ENCODE measurements at places on chromosomes 12 and 14.

GRCh38 chr14:55813630-55814029 is 233.6 kb downstream of the KTN1 start:
- DNase-seq = no peak

- DNase-seq = no peak
Measured at GRCh38 chr14:48391661-48392060, 716.3 kb upstream of the MDGA2 start.

GRCh38 chr14:71482671-71483070 is 449.6 kb upstream of the RGS6 start:
- no peak for DNase-seq

DNA sequence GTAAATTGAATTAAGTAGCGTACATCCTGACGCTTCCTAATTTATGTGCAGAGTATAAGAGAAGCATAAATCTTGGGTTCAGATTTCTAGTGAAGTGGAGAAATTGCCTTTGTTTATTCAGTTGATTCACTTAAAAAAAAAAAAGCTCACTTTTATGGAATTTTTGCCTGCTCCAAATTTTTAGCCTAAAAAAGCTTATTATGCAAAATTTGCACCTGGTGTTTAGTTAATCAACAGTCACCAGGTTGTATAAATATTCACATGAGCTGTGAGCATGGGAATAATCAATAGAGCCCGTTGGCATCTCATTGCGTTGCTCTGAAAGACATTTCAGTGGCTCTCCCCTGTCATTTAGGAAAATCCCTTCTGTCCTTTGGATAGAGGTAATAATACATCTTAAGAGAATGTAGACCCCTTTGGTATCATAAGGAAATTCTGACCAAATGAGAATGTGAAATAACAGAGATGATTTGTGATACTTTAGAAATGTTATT is 132.4 kb downstream of the SRGAP1 start:
- DNase-seq = no peak

GRCh38 chr12:101706403-101706802 is 9.0 kb downstream of the CHPT1 start:
- DNase-seq = no peak

- DNase-seq = no peak
Measured at GRCh38 chr14:72913809-72914208, 12.5 kb upstream of the DCAF4 start.

DNA sequence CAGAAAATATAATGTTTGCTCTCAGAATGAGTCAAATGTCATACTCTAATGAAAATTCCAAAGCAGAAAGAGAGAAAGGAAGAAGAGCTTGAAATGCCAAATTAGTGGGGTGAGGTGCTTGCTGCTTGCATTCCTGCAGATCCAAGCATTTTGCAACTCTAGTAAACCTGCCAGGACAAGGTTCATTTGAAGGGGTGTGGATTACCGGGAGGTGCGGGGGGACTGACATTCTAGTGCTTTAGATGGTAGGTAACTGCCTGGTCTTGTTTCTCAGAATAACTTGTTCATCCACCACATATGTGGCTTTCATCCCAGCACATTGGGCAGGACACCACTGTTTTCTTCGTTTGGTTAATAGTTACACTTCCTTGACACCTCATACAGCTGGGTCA is 144.4 kb downstream of the AKAP6 start:
- DNase-seq = peak; percentile 100

- no peak for DNase-seq
Measured at GRCh38 chr12:67630373-67631088, 18.0 kb upstream of the DYRK2 start.

DNA sequence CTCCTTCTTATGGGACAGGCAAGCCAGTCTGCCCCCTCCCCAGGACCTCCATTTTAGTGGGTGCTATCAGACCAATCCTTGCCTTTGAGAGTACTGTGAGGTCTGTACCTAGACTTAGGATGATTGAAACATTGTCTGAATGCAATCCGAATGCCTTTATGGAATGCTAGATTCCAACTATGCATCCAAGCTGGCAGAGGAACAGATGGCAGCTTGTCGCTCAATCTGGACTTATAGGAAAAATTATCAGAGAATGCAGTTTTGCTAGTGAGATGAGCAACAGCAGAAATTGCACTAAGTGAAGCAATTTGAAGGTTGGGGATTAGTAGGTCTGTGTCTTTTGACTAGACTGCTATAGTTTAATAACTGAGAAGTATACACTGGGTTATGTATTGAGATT is 109.1 kb downstream of the DYRK2 start:
- DNase-seq = no peak

GRCh38 chr14:52299692-52300278 is 14.3 kb upstream of the PTGER2 start:
- DNase-seq = no peak

- DNase-seq = no peak
Measured at GRCh38 chr14:50303744-50304471, 8.1 kb downstream of the L2HGDH start.

All from foreskin keratinocyte (primary cell).